ENCODE measurements at places on chromosomes 7 and 10. TPM values are rescaled to one million over a fixed set of nuclear protein-coding genes. Genes with fewer than 3 reads are reported as not detected.

DNA sequence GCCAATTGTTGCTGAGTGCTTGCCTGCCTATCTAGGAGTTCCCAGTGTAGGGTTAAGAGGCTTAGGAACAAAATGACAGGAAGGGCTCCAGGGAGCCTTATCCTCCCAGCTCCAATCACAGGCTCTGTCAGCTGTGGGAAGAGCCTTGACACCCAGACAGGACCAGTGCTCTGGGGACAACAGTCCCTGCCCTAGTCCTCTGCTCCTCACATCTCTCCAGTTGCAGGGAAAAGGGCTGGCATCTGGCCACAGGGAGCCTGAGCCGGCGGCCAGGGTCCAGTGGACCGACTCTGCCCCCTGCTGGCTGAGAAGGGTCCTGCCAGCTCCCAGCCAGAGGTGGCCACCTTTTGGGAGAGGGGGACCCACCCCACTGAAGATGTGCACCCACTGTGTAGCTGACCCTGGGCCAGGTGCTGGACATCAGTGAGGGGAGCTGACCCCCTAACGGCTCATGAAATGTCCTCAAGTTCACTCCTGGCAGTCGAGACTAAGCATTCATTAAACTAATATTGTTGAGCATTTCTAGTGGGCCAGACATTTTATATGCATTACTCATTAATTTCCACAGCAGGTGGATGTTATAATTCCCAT is 17.6 kb downstream of the DNAJB12 start:
- DNase-seq, result peak; percentile 49

DNA sequence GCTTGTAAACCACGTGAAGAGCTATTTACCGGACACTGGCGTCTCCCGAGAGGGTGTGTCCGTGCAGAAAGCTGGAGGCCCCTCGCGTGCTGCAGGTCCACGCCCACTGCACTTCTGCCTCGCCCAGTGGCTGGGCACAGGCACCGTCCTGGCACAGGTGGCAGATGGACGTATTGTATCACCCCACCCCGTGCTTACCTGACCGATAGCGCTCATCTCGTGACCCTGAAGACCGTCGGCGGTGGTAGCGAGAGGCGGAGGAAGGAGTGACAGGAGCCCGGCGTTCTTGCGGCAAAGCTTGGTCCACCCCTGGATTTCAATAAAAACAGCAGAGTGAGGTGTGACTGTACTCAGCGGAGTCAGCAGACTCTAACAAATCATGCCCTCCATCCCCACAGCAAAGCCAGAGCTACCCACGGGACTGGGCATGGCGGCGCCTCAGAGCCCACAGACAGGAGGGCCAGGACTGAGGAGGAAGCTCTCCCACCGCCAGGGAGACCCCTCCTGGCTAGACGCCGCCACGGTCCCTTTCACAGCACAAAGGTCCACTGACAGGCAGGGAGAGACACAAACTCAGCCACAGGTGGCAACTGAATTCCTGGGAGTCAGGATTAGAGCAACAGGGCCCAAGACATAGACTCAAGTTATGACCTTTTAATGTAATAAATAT is 217.1 kb downstream of the DIP2C start:
- no peak for DNase-seq

DNA sequence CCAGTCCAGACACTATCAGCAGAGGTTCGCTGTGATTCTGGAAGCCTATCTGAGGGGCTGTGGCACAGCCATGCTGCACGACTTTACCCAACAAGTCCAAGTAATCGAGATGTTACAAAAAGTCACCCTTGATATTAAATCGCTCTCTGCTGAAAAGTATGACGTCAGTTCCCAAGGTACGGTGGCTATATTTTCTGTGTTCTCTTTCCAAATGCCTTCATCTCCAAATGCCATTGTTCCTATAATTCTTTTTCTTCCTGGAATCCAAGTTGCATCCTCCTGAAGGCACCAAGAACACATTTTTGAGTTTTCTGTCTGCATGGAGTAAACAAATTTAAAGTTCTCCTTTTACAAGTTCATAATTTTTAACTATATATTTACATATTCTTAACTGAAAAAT is 7.7 kb downstream of the PIK3CG start:
- no peak for DNase-seq

OR13A1 gene
- 0.35 TPM for total RNA-seq

COL13A1 gene
- total RNA-seq, result 14.1 TPM

IFIT1B gene
- total RNA-seq, result not detected
